Fibroblast of lung (primary cell): ENCODE measurements at places on chromosomes 3 and 15. TPM values are rescaled to one million over a fixed set of nuclear protein-coding genes. Genes with fewer than 3 reads are reported as not detected.

The CCDC33 gene
- not detected in 2 replicates for polyA plus RNA-seq

The AGTR1 gene
- polyA plus RNA-seq: 1.6 and 3.9 TPM in 2 replicates

The RNU5B-1 gene
- not detected in 2 replicates for polyA plus RNA-seq

The CHAC1 gene
- 7.5 and 14.8 TPM in 2 replicates for polyA plus RNA-seq

The SLC9A9 gene
- polyA plus RNA-seq: 14.3 and 17.1 TPM in 2 replicates

The ADGRG7 gene
- polyA plus RNA-seq: not detected in 2 replicates

The BLOC1S6 gene
- polyA plus RNA-seq: 34.2 and 38.3 TPM in 2 replicates

The CHDH gene
- 0.15 and 0.23 TPM in 2 replicates for polyA plus RNA-seq

DNA sequence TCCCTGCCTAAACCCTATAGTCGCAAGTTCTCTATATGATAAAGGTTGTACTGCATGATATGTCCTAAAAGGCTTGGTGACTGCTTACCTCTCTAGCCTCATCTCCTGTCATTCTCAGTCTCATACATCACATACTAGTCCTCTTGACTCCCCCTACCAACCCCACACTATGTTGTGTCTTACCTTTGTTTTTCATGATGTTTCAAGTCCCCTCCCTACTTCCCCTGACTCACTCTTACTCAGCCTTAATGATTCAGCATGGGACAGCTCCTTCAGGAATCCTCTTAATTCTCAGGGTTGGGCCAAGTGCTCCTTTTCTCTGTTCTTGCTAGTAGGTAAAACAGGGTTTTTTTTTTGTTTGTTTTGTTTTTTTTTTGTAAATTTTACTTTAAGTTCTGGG is 49.6 kb downstream of the SLMAP start:
- DNase-seq: peak; percentile 66

- DNase-seq: no peak
These were observed 27.0 kb upstream of the HHATL start for GRCh38 chr3:42729404-42730145.

DNA sequence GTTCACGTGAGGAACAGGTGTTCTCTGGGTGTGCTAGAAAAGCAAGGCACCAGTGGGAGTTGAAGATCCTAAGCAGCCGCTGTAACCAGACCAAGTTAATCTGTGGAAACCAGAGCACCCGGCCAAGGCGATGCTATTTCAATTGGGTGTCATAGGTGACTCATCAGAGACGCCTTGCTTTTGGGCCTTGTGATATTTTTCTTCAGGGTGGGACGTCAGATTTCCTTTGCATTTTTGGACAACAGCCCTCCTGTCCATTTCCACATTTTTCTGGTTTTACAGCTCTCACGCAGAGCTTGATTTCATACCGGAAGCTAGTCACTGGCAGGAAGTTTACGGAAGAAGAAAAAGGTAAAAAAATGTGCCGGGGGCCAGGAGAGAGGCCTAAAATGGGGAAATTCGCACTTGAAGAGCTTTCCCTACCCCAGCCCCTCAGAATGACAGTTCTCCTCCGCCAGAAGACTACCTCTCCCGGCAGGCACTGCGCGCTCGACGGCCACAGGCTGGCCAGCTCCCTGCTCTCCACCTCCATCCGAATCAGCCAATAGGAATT is 471 bp upstream of the KBTBD8 start:
- peak; percentile 70 for DNase-seq

- no peak for DNase-seq
These were observed 4.7 kb upstream of the DIS3L start for GRCh38 chr15:66288551-66289185.

- no peak for DNase-seq
These were observed 62.1 kb upstream of the RNU6-1 start for GRCh38 chr15:67901922-67902321.

- peak; percentile 54 for DNase-seq
These were observed 169.7 kb upstream of the TMCO5A start for GRCh38 chr15:37764733-37765191.

GRCh38 chr3:13700362-13700761 is 151.4 kb downstream of the FBLN2 start:
- no peak for DNase-seq

DNA sequence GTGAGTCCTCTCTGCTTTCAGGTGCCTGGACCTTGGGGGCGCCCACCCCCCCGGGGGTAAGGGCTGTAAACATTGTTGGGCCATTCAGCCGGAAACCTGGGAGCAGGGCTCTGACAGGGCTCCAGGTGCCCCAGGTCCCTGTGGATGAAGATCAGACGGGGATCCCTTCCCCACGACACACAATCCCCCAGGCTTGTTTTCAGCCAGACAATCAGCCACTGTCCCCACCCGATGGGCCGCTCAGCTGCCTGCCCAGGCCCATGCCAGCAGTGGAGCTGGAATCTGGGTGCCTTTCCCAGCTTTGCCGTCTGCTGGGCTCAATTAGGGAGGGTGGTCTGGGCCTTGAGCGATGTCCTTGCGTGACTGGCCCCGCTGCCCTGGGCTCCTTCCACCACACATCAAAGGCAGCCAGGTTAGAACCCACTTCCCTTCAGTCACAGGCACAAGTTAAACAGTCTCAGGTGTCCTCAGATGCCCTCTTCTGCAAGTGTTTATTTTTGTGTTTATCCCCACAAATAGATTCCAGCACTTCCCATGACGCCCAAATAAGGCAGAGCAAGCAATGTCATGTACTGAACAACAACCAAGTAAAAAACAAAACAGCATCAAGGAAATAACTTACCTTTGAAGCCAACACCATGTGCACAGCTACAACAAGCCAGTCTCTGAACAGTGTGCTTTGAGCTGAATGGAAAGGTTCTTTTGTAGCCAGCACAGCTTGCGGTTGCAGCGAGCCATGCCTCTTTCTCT is 77.0 kb upstream of the ALDH1A3 start:
- DNase-seq: no peak
